ENCODE measurements at places on chromosomes 6 and 20.

DNA sequence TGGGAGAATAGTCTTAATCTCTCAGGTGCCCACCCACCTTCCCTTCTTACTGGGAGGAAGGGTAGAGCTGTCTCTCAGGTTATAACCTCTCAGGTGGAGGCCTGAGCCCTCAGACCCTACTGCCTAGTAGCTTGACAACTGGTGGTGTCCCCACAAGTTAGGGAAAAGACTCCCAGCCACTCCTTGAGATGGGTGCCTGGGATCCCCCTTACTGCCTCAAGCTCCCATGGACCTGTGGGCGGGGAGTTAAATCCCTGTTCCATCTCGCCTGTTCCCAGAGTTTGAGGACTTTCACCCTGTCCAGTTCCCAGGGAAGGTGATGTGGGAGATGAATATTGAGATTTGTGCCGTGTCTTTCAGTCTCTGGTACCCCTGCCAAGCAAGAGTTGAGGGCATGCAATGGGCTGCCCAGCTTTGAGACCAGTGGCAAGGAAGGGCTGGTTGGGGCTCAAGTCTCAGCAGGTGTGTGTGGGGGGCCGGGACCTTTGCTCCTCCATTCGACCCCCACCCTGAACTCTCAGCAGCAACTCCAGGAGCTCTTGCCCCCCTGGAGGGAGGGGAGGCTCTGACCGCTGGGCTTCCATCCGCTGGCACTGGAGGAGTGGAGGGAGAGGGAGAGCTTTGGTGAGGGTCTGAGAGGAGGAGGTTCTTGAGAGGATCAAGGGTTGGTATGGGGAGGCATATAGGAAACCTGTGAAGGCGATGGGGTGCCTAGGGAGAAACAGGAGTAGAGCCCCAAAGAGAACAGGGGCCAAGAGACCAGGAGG lies 1.1 kb upstream of the PBX2 start:
- no peak for DNase-seq

DNA sequence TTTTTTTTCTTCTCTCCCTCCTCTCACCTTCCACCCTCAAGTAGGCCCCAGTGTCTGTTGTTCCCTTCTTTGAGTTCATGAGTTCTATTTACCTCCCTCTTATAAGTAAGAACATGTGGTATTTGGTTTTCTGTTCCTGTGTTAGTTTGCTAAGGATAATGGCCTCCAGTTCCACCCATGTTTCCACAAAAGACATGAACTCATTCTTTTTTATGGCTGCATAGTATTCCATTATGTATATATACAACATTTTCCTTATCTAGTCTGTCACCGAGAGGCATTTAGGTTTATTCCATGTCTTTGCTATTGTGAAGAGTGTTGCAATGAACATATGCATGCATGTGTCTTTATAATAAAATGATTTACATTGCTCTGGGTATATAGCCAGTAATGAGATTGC lies 147.9 kb downstream of the PDE7B start:
- DNase-seq, result no peak

DNA sequence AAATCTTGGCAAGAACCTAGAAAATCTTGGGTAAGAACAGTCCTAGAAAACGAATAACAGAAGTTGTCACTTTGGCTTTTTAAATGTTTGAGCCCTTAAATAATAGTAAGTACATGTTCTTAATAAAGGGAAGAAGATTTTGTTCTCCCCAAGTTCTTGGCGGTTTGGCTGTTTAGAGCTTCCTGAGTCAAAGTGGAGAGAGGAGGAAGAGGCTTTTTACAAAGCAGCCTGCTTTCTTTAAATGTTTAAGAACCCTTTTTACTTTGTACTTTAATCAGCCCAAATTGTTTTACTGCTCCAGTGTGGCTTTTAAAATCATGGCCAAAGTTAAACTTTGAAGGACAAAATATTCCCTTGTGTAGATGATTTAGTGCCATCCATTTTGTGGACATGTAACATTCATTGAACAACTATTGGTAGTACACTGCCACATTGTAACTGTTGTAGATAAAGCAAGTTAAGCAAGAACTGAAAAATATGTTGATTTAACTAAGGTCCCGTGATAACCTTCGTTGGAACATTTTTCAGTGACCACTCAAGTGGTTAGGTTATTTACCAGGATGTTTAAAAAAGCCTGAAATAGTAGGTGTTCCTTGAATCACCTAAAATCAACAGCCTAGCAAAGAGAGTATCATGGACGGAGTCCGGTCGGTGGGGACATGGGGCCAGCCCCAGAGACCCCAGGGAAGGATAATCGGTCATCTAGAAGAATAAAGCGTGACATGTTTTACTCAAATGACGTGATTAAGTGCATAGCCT lies 2.4 kb downstream of the AMD1 start:
- no peak for DNase-seq

GRCh38 chr6:96301781-96302180 lies 219.8 kb upstream of the UFL1 start:
- DNase-seq, result no peak

DNA sequence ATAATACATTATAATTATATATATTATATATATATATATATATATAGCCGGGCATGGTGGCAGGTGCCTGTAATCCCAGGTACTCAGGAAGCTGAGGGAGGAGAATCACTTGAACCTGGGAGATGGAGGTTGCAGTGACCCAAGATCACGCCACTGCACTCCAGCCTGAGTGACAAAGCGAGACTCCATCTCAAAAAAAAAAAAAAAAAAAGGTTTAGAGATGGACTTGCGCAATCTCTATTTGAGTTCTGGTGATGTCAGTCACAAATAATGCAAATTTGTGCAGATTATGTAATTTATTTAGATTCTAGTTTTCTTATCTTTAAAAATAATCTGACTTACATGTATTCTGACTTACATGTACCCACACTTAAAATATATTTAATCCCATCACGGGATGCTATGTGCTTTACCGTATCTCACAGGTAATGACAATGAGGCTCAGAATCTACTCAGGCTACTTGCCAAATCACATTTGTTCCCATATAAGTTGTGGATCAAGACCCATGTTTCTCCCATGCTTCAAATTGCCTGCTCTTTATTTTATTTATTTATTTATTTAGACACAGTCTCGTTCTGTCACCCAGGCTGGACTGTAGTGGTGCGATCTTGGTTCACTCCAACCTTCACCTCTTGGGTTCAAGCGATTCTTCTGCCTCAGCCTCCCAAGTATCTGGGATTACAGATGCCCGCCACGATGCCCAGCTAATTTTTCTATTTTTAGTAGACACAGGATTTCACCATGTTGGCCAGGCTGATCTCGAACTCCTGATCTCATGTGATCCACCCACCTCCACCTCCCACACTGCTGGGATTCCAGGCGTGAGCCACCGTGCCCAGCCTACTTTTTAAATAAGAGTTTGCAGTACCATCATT lies 7.6 kb upstream of the UST start:
- no peak for DNase-seq

GRCh38 chr6:6390849-6391602 lies 70.6 kb upstream of the F13A1 start:
- no peak for DNase-seq

DNA sequence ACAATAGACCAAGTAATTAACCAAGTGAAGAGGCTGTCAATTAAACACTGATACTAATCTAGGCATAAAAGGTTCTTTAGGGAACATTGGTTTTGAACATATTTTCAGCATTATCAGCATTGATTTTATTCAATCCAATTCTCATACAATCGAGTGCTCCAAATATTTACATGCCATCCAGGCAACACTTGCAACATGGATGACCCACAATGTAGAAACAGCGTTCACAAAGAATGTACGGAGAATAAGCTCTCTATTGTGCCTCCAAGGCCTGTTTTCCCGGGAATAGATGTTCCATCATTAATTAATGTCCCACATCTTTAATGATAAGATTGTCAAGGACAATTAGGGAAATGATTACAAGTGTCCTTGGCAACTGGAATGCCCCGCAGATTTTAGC lies 117.4 kb downstream of the RFX6 start:
- no peak for DNase-seq

- peak; percentile 34 for DNase-seq
These were observed 49.8 kb upstream of the ERVFRD-1 start for GRCh38 chr6:11161031-11161956.

DNA sequence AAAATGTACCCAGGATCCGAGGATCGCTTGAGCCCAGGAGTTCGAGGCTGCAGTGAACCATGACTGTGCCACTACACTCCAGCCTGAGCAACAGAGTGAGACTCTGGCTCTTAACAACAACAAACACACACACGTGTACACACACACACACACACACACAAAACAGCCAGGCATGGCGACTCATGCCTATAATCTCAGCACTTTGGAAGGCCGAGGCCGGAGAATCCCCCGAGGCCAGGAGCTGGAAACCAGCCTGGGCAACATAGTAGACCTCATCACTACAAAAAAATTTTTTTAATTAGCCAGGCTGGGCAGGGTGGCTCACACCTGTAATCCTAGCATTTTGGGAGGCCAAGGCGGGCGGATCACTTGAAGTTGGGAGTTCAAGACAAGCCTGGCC lies 23.3 kb upstream of the ARFGEF2 start:
- DNase-seq, result peak; percentile 62

- DNase-seq, result no peak
These were observed 256.5 kb downstream of the SLC35F1 start for GRCh38 chr6:118163542-118163941.

- DNase-seq, result peak; percentile 16
These were observed 161.1 kb downstream of the FARS2 start for GRCh38 chr6:5422321-5422915.

GRCh38 chr6:87633851-87634250 lies 43.9 kb downstream of the ORC3 start:
- DNase-seq, result no peak

All from EL (cell line).